ENCODE measurements at places on chromosomes 1 and 21.

DNA sequence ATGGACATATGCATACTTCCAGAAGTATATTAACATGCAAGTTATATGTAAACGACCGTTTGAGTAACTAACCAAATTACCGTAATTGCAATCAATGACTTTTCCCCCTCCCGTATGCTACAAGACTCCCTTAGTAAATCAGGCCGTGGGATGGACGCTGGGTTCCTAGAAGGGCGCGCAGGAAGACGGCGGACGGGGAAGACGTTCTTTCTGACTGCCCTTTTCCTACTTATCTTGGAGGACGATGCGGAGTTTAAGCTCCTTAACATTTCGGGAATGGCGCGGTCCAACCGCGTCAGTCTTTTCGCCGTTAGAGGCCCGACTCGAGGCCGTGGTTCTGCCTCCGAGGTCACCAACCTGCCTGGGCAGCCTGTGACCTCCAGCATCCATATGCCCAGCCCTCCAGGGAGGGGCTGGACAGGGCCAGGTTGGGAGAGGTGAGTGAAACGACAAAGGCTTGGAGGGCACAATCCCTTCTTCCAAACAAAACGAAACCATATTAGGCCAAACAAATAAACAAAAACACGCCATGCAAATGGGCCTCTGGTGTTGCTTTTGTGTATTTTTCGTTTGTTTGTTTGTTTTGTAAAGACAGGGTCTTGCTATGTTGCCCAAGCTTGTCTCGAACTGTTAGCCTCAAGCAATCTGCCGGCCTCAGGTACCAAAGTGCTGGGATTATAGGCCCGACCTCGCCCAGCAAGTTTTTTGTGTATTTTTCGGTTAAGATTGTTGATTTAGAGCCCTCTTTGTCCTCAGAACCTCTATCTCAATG is 873 bp upstream of the PI4KB start:
- DNase-seq: peak; percentile 22

- DNase-seq: peak; percentile 69
Observed at GRCh38 chr1:27959792-27960603, at the start of gene XKR8. Gene XKR8, plus strand, starts transcription at chr1:27959973. Its CDS starts 97 bp downstream, at chr1:27960070.

- peak; percentile 70 for DNase-seq
Observed at GRCh38 chr1:12124693-12125421, 41.9 kb upstream of the TNFRSF1B start.

- peak; percentile 88 for DNase-seq
Observed at GRCh38 chr1:46333300-46334029, 7.1 kb upstream of the NSUN4 start.

DNA sequence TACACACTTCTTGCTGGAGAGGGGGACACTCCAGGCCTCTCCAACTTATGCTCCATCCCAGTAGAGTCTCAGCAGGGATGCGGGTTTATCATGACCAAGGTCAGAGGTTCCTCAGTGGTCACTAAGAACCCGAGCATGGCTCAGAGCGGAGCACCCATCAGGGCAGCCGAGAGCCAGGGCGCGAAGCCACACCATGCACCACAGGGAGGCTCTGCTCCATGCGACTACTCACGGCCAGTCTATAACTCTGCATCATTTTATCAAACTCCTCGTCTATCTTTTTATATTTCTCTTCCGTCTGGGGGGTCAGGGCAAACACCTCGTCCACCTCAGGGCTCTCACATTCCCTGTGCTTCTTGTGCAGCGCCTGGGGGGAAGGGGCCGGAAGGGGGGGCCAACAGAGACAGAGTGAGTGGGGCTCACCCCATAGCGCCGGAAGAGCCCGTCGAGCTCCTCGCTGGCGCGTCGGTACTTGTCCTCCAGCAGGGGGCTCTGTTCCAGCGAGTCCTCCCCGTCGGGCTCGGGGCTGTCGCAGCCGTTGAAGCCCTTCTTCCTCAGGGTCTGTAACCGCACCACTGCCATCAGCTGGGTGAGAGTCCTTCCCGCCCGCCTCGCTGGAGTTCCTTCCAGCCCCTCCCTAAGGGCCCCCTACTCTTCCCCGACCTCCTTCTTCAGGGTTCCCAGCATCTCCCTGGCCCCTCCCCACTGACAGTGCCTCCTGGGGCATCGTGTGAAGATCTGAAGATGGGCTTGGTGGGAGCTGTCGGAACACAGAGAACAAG is 20.0 kb downstream of the MEF2D start:
- peak; percentile 90 for DNase-seq

GRCh38 chr1:236099355-236099974 is 34.6 kb upstream of the NID1 start:
- no peak for DNase-seq

DNA sequence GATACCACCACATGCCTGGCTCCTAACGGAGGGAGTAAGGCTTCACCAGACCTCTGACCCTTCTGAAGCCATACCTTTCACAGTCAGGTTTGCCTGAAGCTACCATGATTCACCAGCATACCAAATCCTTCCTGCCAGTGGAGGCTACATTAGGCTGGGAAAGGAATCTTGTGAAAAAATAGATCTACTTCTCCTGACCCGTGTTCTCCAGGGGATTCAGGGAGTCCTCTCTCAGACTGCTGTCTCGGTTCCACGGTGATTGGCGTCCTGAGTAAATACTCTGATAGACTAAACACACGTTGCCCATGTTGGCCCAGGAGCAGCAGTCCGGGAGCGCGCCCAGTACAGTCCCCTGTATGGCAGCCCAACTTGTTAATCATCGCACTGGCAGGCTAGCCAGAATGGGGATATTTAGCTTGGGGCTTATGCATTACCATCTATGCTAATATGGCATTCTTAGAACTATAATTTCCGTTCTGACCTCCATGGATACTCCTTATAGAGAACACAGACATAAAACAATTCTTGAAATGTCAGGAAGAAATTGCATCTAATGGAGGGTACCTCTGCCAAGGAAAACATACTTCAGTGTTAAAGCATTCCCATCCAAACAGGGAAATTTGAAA is 173.2 kb downstream of the ROR1 start:
- no peak for DNase-seq

DNA sequence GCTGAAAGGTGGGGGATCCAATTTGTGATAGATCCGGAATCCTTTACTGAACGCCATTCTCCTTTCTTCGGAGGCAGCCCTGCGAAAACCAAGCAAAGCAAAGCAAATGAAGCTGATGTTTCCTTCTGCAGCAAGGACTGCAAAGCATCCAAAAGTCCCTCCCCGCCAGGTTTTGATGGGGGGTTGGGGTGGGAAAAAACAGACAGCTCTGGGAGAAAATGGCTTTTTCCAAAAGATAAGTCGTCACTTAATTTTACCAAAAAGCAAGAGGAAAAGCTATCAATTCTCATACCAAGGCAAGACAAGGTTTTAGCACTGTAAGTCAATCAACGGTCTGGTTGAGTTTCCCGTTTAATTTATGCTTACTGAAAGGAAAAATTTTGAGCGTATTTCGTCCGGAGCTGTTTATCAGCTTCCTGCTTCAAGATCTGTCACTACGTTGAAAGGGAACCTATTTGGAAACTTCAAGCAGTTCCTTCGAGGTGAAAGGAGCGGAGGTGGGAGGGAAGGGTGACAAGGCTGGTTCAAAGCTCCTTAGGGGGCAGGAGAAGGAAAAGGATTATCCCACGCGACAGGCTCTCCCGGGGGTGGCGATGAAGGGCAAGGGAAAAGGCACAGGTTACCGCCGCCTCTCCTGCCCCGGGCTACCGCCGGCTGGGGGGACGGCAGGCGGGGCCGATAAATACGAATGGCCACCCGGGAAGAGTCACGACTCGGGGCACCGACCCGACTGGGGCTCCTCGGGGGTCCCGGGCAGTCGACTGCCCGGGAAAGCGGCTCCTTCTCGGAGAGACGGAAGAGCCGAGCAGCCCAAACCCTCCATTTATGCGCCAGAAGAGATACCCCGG is 750 bp downstream of the SYNJ1 start:
- DNase-seq: peak; percentile 21

- DNase-seq: no peak
Observed at GRCh38 chr1:34872133-34872503, 12.6 kb upstream of the SMIM12 start.

GRCh38 chr1:226148121-226148648 is 38.4 kb downstream of the ACBD3 start:
- DNase-seq: no peak

DNA sequence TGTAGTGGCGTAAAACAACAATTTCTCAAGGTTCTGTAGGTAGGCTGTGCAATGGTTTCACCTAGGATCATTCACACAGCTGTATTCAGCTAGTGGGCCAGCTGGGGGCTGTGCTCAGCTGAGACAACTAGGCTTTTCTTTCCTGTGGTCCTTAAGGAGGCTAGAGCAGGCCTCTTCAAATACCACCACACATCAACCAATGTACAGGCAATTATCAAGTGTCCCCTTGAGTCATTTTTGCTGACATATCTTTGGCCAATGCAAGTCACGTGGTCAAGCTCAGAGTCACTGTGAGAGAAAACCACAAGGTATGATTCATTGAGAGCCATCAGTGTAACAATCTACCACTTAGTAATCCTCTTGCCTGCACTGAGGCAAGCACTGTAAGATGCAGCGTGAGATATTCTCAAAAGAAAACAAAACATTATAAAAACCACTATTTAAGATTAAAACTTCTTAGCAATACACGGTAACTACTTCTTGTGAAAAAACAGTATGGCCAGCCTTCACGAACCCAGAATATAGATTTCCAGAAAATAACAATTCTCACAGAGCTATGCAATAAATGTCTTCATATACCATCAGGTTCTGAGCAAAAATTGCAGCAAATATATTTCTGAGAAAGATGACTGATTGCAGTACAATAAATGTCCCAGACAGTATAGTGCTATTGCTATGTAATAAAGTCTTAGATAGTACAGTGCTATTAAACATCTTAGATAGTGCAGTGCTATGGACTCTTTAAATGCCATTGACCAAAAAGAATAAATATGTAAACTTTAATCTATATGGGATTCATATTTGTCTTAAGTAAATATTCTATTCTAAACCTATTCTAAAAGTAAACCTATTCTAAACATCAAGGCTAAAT is 55.3 kb downstream of the NME7 start:
- no peak for DNase-seq

GRCh38 chr1:116352349-116352813 is 20.7 kb upstream of the ATP1A1 start:
- DNase-seq: no peak

GRCh38 chr1:12177999-12178441 is 11.2 kb downstream of the TNFRSF1B start:
- DNase-seq: no peak
